Activated CD4-positive, alpha-beta T cell treated with anti-CD3 and anti-CD28 coated beads for 4 hours (primary cell): ENCODE measurements at places on chromosomes 2 and 18.

- DNase-seq: no peak
Observed at GRCh38 chr18:9495916-9496705, 20.8 kb downstream of the RALBP1 start.

GRCh38 chr18:38790303-38790702 lies 1224.7 kb upstream of the CELF4 start:
- DNase-seq: no peak

GRCh38 chr2:140091926-140092325 lies 1311.7 kb upstream of the NXPH2 start:
- no peak for DNase-seq

- no peak for DNase-seq
Observed at GRCh38 chr2:85843543-85843942, 45.2 kb downstream of the ST3GAL5 start.

DNA sequence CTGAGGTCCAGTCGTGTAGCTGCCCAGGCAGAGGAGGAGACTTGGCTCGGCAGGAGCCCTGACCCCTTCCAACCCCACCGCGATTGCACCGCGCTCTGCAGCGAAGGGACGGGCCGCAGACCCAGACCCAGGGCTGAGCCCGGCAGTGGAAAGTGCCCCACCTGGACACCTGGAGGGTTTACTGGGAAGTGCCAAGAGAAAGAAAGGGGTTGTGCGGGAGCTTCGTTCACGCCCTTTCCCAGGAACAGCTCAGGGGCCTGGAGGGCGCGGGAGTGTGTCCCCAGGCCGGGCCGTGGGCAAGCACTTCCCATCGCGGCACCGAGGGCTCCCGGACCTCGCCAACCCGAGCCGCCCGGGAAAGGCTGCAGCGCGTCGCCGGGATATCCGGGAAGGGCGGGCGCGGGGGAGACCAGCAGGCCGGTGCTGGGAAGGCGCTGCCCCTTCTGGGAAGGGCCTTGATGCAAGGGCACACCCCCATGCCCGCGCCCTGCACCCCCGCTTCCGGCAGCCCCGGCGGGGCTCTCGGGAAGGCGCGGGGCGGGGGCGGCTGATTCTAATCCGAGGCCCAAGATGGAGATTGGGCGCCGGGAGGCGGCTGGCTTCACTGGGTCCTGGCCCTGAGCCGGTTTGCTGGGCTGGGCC lies 36.1 kb upstream of the MRPL33 start:
- peak; percentile 73 for DNase-seq

DNA sequence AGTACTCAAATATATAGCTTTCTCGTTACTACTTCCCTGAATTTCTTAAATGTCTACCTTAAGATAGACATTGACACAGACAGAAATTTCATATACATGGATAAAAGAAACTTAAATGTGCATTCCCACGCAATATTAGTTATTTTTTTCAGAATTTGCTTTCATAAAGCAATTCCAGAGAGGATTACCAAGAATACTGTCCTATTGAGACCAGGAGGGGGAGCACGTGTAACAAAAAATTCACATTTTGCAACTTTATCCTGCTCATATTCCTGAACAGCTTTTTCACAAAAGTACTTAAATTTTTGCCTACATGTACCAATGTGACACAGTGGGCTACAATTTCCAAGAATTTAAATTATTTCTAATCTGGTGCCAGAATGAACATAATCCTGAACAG lies 30.7 kb upstream of the ERCC3 start:
- peak; percentile 2 for DNase-seq

DNA sequence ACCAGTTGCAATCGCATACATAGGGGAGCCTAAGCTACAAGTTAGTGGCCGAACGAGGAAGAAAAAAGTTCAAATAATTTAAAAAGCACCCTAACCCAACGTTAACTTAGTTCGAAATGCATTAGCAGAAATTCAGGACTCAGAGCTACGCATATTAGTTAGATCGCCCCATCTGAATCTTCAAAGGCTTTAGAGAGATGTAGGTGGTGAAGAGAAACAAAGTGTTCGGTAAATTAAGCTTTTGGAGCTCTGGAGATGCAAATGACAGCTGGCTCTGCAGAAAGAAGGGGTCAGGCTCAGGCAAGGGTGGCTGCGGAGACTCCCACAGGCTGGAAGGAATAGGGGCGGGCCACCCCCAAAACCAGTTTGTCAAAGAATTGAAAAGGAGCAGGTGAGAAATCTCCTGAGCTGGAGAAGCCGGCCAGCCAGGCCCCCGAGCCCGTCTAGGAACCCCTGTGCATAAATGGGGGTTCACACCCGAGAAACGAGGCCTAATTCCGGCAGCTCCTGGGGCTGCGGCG lies 621 bp downstream of the TXNL1 start:
- no peak for DNase-seq

DNA sequence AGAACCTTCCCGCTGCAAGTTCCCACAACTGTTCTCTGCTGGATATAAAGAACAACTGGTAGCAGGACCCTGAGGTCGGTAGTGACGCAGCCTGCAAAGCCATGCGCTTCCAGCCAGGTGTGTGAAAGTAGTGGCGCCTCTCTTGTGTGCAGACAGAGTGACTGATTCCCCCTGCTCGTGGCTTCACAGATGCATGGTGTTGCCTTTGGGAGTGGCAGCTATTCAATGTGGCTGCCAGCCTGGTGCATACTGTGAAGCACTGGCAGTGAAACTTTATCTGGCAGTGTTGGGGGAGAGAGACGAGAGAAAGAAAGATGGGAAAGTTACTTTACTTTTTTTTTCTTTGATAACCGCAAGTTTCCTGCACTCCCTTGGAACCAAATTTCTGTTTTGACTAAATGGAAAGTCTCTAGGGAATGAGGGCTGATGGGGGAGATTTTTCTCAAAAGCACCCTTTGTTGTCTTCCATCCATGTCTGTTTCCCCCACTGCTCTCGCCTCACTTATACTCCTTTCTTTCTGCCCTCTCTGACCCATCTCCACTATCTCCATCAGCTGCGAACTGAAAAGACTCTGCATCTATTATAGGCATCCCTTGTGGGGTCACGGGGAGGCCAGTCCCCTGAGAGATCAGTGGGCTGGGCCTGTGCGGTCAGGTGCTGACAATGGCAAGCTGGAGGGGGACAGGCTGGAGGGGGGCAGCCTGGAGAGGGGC lies 90.0 kb upstream of the TNP1 start:
- no peak for DNase-seq

GRCh38 chr2:75896779-75897366 lies 186.2 kb upstream of the GCFC2 start:
- no peak for DNase-seq

GRCh38 chr2:86263956-86264355 lies 64.7 kb downstream of the MRPL35 start:
- no peak for DNase-seq

DNA sequence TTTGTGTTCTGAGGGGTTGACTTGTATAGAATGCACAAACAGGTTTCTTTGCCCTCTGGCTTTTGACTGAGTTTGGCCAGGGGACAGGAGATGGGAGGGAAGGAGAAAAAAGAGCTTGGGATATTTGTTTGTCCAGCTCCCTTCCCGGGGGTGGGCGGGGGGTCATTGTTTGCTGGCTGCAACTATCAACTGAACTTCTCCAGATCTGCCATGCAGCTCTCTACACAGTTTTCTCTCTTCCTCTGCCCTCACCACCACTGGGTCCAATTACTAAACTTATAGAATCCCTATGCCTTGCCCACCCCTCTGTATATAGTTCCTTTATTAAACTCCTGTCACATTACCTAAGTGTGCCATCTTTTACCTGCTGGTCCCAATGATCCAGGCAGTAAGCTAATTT lies 32.8 kb upstream of the CHN1 start:
- no peak for DNase-seq

DNA sequence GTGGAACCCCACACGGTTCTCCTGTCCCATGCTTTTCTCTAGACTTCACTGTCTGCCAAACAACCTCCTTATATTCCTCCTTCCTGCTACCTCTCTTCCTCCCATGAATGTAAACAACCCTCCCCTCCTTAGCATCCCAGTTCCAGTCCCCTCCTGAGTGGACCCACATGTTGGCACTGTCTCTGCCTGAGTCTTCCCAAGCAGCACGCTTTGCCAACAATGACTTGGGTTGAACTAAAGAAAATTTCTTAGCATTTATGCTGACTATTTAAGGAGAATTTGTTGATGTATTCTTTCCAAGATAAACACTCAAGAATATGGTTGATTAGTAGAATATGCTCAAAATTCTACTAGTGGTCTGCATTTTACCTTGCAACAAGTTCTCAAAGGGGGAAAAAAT lies 338.0 kb downstream of the TNS1 start:
- DNase-seq: no peak
